Stimulated activated CD4-positive, alpha-beta T cell treated with anti-CD3 and anti-CD28 coated beads, Interleukin-12 subunit alpha, Interleukin-12 subunit beta, amount 100 ng/mL, for 48 hours (primary cell): ENCODE measurements at places on chromosomes 11 and 22.

DNA sequence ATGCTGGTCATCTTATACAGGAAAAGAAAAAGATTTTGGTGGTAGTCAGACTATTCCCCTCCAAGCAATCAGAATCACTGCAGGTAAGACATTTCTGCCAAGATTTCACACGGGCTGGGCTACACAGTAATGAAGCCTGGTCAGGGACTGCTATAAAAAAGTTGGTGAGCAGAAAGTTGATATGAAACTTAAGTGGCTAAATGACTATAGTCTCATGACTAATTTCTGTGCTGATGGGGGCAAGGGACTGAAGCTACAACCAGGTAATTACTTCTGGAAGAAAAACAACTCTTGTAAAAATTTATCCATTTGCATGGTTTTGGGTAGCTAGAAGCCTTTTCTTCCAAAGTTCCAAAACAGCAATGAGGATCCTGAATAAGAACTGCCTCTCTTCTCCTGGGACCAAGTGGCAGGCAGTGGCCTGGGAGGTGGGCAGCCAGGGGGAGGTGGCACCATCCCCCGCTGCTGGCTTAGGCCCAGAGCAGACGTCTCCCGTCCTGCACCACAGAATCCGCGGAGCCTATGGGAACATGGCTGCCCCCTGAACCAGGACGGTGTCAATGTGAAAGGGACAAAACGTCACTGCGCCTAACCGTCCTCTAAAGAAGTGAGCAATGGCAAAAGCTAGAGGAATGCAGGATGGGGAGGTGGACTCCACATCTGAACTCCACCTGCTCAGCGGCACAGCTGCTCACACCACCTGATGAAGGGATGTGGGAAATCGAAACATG lies 122.6 kb upstream of the LMO1 start:
- DNase-seq: no peak

- no peak for DNase-seq
Observed at GRCh38 chr11:113373981-113374560, 13.5 kb upstream of the ANKK1 start.

DNA sequence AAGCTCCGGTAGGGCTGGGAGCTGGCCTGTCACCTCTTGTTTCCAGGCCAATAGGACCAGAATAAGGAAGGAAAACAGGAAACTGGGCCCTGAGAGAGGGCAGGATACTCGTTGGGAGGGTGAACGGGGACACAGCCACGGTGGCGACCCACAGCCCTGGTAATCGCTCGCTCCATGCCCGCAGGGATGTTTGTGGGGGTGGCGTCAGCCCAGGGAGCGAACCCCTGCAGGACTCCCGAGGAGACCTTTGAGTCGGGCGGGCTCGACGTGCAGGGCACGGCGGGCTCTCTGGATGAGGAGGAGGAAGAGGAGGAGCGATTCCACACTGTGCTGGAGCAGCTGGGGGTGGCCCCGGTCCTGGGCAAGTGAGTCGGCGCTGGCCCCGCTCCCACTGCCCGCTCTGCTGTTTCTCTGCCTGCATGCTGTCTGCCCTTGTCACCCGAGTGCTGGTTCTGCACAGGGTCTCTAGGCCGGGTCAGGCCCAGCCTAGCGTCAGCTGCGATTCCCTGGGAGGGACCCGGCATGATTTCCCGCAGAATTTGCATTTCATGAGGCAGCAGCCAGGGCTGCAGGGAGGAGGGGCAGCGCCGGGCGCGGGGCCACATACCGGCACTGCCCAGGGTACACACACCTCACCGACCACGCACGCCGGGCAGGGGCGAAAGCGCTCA lies 1.6 kb downstream of the CRACR2B start:
- no peak for DNase-seq

DNA sequence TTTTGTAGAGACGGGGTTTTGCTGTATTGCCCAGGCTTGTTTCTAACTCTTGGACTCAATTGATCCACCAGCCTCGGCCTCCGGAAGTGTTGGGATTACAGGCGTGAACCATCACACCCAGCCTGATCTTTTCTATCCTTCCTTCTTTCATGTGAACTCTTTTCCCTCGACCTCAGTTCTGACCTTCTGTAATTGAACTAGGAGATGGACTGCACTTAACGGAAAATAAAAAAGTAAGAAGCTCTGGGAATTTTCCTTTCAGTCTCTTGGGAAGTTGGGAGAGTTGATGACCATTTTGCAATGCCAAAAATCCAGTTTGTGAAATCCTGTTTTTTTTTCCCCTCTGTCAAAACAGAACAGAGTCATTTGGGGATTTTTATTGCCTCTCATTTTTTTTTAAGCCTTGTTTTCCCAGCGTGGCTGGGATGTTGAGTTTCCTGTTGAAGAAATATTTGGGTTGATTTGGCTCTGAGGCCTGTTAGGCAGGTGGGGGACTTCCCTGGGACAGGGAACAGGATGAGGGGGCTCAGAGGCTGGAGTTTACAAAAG lies 26.9 kb upstream of the CYB5R3 start:
- DNase-seq: no peak

DNA sequence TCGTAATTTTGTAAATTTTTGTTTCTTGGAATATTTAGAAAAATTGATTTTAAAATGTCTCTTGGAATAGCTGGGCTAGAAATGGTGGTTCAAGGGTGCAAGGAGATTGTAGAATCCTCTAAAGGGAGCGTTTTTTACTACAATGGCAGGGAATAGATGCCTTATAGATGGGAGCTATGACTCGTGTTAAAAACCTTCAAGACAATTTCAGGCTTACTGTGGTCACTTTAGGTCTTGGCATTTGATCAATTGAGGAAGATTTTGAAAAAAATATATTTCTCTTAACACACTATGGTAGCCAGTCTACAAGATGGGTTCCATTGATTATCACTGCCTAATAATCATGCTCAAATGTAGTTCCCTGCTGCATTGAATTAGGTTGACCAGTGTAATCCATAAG lies 25.0 kb downstream of the METTL15 start:
- no peak for DNase-seq

GRCh38 chr11:23755769-23756168 lies 741.1 kb upstream of the LUZP2 start:
- no peak for DNase-seq
